ENCODE measurements at places on chromosomes 16 and 17. TPM values are rescaled to one million over a fixed set of nuclear protein-coding genes. Genes with fewer than 3 reads are reported as not detected.

The TBC1D3E gene
- 0.06 TPM for polyA plus RNA-seq

The PHB1 gene
- 159 TPM for polyA plus RNA-seq

The LRRC46 gene
- 0.30 TPM for polyA plus RNA-seq

The C17orf107 gene
- 1.7 TPM for polyA plus RNA-seq

The SRR gene
- polyA plus RNA-seq: 13.7 TPM

The TLCD2 gene
- polyA plus RNA-seq: 4.6 TPM

The CX3CL1 gene
- polyA plus RNA-seq: 56.5 TPM
